NCI-H510A (cell line): ENCODE measurements at places on chromosomes 12 and 14.

DNA sequence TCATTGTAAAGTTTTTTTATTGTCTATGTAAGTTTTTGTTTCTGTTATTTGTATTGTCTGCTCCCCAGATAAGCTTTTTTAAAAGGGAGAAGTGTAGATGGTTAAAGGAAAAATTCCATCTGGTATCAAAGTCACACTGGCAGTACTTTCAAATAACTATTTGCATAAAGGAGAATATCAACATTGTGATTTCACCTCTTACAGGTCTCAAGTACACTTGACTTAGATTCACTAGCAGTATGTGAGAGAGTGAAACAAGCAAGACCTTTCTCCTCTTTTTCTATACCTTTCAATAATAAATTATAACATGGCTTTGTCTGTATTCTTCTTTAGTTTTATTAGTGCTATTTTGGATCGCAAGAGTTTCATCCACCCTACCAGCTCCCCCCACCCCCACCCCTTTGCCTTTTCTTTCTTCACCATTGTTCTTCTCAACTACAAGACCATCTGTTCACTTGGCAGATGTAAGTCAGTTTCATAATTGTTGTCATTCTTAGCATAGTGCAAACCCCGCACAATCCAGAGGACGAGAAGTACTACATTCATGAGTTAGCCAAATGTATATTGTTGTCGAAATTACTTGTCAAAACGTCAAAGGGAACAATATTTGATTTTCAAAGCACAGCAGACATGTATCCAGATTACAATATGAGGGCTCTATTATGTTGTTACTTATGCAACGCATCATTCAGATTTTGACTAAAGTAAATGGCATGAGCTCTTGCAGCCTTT is 602.7 kb upstream of the FLRT2 start:
- peak; percentile 26 for DNase-seq

DNA sequence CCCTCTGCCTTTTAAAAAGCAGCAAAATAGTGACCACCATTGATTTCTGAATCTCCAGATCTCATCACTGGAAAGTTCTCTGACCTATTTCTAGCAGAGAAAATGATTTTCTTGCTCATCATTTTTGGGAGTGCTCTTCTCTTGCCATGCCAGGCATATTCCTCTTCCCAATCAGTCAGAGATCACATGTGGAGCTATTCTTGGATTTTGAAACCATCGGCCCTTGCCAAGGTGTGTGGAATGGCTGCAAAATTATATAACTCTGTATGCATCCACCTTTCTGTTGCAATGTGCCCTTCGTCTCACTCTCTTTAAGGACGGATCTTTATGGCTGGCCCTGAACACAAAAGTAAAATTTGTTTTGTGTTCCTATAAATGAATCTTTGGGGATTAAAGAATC is 25.5 kb upstream of the LDHB start:
- DNase-seq, result no peak

DNA sequence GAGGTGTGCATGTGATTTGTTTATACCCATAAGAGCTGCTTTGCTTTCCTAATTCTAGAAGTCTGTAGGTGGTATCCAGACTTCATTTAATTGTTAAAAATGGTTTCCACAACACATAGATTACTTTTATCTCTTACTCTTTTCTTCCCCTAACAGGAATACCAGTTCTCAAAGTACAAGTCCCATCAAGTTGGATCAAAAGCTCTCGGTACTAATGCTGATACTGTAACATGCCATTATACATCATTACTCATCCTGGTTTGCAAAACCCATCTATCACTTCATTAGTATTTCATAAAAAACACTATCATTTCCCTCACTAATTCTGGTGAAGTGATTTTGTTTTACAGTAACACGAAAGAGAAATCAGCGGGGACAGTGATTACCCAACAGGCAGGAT is 94.3 kb downstream of the PPP2R5E start:
- no peak for DNase-seq

DNA sequence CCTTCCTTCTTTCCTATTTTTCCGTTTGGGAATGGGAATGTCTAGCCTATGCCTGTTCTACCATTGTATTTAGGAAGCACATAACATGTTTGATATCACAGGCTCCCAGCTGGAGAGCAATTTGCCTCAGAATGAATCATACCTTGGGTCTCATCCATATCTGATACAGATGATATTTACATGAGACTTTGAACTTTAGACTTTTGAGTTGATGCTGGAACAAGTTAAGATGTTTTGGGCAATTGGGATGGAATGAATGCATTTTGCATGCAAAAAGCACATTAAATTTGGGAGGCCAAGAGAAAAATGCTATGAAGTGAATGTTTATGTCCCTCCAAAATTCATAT is 61.9 kb upstream of the BEGAIN start:
- DNase-seq, result no peak

DNA sequence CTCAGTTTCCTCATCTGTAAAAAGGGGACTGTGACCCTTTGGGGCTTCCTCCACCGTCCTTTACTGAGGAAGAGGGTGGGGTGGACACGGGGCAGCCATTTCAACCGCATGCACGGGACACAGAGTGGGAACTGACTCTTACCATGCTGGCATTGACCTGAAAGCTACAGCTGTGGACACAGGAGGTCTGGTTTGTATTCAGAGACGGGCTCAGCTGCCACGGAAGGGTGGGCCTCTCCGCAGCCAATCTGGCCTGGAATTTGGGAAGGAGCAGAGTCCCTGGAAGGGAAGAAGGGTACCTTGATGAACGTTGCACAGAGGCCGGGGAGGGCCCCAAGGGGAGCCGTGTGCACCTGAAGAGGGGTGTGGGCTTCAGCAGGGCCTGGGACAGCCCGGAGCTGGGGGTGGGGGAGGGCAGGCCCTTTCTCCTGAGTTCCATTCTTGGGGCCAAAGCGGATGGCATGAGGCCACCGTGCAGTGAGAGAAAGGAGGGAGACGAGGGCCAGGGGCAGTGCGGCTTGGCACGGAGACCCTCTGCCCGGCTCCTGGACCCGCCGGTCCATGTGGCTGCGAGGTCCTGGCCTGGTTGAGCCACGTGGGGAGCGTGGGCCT is 14.5 kb downstream of the TNFAIP2 start:
- no peak for DNase-seq

- no peak for DNase-seq
These were observed 323.7 kb upstream of the OR4E1 start for GRCh38 chr14:21997300-21997699.

GRCh38 chr14:52077256-52077979 is 8.6 kb upstream of the NID2 start:
- DNase-seq, result no peak

- no peak for DNase-seq
These were observed 242.9 kb upstream of the PLEKHG7 start for GRCh38 chr12:92459850-92460249.

GRCh38 chr12:3150308-3150670 is 73.1 kb downstream of the TSPAN9 start:
- DNase-seq, result no peak

DNA sequence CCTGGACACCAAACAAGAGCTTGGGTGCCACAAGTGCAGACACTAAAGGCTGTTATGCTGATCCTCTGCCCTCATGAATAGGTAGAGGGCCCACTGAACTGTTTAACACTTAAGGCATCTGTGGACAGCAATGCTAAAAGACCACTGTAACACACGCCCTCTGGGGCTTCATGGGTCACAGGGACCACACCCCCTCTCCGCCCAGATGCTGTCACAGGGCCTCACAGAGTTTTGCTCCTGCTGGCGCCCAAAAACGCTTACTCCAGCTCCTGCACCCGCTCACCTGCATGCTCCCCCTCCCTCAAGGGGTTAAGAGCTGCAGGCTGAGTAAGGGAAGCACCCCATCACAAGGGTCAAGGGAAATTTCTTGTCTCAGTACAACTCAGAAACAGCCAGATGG is 141.8 kb upstream of the NUDT4 start:
- DNase-seq, result no peak

DNA sequence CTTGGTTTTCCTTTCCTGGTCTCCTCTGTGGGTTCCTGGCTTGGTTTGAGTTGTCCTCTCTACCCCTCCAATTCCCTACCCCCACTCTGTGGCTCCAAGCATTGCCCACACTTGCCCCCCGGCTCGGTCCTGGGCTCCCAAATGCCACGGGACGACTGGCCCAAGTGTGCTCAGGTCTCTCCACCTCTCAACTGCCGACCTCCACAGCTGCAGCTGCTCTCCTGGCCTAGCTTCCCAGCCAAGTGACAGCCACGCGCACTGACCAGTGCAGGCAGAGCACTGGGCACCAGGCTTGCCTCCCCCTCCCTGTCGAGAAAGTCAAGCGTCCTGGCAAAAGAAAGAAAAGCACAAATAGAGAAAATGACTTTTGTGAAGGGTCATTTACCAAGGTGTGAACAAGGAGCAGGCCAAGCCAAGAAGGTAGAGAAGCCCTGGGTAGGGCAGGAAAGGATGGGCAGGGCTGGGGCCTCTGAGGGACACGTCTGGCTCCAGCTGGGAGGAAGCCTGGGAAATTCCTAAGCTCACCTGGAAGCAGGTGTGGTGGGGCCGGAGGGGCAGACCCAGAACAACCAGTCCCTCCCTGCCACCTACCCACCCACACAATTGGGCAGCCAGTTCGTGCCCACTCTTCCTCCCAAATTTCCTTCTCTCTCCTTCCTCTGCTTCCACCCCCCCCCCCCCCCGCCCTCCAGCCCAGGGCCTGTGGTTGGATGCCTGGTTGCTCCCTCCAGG is 1.8 kb upstream of the CEP170B start:
- no peak for DNase-seq

DNA sequence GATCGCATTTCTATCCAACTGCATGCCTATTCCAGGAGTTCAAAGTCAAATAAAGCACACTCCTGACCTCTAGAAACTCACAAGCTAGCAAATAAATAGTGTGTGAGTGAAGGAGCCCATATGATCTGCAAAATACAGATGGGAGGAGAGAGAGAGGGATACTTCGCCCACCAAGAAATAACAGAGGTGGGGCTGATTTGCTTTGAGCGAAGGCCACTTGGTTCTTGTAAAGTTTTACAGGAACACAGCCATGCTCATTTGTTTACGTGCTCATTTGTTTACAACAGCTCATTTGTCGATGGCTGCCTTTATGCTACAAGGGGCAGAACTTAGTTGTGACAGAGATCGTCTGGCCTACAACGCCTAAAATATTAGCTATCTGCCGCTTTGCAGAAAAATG is 63.4 kb upstream of the GPATCH2L start:
- no peak for DNase-seq

- DNase-seq, result no peak
These were observed 63.3 kb downstream of the TBX5 start for GRCh38 chr12:114342656-114343055.

- DNase-seq, result no peak
These were observed 364.9 kb upstream of the GARIN6 start for GRCh38 chr12:99282624-99283023.

GRCh38 chr12:92553389-92553788 is 149.4 kb upstream of the PLEKHG7 start:
- DNase-seq, result no peak

DNA sequence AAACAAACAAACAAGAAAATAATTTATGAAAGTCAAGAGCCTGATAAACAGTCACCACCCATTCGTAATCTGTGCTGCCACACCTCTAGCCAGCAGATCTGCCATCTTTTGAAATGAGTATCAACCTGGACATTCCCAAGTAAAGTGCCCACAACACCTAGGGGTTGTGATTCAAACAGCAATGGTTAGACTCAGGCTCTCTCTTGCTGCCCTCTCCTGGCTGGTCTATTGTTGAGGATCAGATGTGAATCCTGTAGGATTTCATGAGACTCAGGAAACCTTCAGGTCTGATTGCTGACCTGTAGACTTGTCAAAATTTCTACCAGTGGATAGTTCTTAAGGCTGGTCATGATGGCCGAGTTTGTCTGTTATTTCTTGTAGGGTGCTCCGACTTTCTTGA is 26.8 kb downstream of the DGLUCY start:
- DNase-seq, result no peak

DNA sequence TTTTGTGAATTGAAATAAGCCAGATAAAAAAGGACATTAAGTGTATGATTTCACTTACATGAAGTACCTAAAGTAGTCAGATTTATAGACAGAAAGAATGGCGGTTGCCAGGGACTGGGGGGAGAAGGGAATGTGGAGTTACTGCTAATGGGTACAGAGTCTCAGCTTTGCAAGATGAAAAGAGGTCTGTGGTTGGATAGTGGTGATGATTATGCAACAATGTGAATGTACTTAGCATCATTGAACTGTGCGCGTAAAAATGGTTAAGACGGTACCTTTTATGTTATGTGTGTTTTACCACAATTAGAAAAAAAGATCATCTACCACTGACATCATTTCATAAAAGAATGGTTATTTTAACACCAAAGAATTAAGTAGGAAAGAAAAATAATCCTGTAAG is 35.9 kb downstream of the RNFT2 start:
- DNase-seq, result no peak

DNA sequence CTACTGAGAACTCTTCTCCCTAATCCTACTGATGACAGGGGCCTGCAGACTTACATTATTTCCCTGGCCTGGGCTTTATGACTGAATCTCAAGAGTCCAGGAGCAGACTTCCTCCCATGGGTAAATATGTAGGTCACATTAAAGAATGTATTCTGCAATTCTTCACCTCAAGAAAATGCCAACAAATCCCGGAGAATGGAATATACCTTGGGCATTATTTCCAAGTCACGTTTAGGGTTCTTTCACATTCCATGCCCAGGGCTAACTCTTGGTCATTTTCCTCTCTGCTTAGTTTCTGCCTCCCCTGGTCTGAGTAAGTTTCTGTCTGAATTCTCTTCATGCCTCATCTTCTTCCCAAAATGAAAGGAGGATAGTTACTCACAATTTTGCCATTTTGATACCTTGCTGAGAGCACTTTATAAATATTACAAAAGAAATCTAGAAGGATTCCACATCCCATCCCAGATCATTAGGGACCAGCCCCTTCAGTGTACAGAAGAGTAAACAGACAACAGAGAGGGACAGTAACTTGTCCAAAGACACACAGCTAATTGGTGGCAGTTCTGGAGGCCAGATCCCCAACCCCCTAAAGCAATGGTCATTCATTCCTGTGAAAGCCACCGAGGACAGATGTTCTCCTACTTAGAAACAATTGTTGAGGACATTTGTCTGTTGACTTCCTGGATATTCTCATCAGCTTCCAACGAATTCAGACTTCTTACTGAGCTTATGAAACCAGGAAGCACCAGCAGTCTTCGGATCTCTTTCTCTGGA is 605 bp downstream of the PAH start:
- no peak for DNase-seq

- no peak for DNase-seq
These were observed 25.0 kb downstream of the DAD1 start for GRCh38 chr14:22563987-22564386.

DNA sequence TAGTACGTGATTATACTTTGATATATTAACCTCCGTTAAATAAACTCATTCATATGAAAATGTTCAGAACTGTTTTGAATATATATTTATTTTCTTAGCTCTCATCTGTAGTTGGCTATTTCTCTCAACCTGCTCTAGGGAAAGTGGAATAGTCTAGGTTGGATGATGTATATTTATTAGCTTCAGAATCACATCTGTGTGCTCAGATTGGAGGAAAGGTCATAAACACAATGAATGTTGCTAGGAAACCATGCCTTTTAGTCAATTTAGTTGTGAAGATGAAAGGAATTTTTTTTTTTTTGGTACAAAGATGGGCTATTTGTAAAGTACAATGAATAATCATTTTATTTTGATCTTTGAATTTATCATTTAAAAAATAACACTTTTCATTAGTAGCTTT is 439.1 kb downstream of the FOXG1 start:
- DNase-seq, result no peak

GRCh38 chr14:23444314-23444713 is 8.9 kb upstream of the MYH7 start:
- DNase-seq, result no peak
